COR-L47 (cell line): ENCODE measurements at places on chromosomes 3 and 15.

GRCh38 chr15:69454953-69455352, 2.3 kb downstream of the RPLP1 start:
- DNase-seq = no peak

GRCh38 chr3:126186271-126186670, 5.9 kb upstream of the ALDH1L1 start:
- no peak for DNase-seq

GRCh38 chr3:59320080-59320479, 270.3 kb upstream of the CFAP20DC start:
- DNase-seq = peak; percentile 61

DNA sequence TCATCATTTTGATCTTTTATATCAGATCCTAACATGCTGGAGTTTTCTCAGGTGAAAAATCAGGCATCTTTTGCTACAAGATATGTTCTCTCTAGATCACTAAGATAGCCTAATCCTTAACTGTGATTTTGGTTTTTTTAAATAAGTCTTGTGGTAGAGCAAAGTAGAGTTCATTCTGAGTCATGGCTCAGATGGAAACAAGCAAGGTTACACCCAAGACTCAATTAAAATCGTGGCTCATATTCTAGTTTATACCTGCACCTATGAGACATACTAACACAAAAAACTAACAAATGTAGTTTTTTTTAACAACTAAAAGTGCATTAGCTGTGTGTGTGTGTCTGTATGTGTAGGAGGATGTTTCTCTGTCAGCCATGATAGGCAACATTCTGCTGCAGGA, 428.2 kb downstream of the NLGN1 start:
- DNase-seq = no peak

DNA sequence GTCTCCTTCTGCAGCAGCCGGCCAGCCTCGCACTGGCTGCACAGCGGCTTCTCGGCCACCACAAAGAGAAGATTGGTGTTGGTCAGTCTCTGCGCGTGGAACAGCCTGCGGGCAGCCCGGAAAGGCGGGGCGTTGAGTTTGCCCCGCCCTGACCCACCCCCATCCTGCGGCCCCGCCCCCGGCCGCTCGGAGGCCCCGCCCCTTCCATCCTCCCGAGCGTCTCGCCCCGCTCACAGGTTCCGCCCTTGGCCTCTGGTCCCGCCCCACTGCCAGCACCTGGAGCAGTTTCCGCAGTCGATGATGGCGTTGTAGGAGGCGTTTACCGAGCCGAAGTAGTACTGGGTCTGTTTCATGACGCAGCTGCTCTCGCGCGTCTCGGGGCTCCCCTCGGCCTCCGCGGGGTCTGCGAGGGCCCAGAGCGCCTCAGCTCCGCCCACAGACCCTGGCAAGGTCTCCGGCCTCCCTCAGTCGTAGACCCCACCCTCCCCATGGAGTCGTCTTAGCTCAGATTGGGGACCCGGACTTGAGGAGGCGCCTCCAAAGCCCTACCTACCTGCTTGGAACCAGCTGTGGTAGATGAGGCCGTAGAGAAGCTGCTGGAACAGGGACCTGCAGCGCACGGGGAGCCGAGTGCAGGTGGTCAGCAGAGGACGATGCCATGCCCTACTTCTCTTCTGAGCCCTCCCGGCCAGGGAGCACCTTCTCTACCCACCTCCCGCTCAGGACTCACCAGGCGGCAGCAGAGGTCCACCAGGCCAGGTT, 5.9 kb upstream of the TMEM115 start:
- DNase-seq = peak; percentile 67

DNA sequence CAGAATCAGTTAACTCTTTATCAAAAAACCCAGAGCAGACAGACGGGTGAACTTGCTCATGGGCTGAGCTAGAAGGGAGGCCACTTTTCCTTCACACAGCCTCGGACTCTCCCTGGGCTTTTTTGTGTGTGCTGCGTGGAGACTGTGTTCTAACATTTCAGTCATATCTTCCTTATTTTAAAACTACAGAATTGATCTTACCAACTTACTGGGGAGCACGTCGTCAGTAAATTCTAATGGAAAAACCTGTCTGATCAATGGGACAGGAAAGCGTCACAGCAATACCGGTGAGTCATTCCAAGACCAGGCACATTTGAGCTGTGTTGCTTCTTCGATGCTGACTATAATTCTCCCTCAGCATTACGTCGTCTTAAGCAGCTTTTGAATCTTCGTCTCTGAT, 145.1 kb downstream of the LPP start:
- DNase-seq = no peak

- DNase-seq = no peak
Observed at GRCh38 chr15:64003182-64003581, 43.1 kb downstream of the DAPK2 start.

DNA sequence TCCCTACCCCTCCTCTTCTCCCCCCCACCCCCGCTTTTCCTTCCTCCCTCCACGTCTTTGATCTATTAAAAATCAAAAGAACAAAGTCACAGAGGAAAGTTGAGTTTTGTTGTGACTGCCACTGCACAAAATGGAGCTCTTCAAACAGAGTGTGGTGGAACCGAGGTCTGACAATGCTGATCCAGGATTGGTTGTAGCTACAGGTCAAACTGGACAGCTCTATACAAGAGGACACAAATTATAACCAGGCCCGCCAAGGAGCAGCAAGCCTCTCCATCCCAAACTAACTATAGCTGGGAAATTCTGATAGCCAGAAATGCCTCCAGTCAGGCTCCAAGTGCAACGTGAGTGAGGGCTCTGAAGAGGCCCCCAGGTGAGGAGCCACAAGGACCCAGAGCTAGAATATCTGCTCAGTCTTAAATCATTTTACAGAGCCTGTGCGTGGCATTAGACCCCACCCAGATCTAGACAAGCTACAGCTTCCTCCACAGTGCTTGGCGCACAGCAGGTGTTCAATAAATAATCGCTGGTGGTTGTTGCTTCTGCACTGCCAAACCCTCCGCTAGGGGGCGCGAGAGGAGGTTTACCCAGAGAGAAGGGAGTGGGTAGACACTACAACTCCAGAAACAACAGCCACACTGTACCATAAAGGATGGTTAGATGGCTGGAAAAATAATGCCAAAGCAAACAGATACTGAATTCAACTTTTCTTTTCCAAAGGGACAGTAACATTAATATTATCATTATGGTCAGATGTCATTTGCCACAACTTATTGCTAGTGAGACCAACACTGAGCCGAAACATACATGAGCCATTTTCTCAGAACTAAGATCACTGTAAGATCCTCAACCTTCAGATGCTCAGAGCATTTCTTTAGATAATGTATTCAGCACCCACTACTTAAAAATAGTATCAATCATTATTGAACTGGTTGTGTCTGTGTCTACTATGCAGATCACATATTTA, 44.6 kb downstream of the ZIC4 start:
- peak; percentile 78 for DNase-seq

DNA sequence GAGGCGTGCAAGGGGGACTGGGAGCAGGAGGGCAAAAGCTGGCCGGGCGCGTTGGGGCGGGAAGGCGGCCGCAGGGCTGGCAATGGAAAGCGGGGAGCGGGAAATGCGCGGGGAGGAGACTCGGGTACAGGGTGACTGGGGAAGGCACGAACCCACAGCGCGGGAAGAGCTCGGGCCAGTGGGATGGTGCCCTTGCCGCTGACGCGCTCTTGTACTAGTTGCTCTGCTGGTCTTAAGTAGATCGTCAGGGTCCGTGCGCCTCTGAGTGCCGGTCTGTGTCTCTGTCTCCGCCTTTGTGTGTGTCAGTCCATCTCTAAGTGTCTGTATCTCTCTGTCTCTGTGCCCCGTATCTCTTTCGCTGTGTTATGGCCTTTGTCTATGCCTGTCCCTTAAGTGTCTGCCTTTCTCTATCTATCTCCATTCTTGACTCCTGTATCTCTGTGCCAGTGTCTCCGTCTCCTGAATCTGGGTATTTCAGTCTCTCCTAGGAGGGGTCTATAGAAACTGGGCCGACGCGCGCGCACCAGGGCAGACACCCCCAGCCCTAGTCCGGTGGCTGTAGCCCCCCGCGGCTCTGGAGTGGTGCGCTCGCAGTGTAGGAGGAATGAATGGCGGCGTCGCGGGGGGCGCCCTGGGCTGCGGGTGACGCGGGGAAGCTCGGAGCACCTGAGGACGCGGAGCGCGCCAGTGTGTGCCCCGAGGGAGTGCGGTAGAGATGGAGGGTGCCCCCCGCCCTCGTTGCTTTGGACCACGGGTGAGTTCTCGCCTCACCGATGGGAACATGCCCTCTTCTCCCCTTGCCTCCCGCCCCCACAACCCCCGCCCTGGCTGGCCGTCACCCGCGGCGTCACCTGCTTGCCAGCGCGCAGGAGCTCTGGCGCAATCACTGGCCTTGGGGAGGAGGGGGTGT, 756 bp upstream of the CAMK2N2 start:
- peak; percentile 89 for DNase-seq

DNA sequence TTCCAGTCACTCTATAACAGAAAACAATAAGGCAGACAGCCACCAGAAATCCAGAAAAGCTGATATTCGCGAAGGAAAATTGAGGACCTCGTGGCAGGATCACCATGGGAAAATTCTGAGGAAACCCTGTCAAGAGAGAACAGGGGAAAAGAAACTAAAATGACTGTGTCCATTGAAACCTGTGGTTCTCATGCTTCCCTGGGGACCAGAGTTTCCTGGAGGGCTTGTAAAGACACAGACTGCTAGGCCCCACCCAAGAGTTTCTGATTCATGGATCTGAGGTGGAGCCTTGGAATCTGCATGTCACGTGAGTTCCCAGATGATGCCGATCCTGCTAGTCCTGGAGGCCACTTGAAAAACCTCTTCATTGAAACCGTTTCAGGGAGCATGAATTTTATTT, 420.5 kb downstream of the EPHB1 start:
- no peak for DNase-seq

- DNase-seq = no peak
Observed at GRCh38 chr15:89178307-89178977, 42.9 kb downstream of the RLBP1 start.
